ENCODE measurements at places on chromosomes 1 and 21. TPM values are rescaled to one million over a fixed set of nuclear protein-coding genes. Genes with fewer than 3 reads are reported as not detected.

The PYHIN1 gene
- 11.3 TPM for total RNA-seq

The GNG12 gene
- total RNA-seq = 0.05 TPM

The C1QC gene
- not detected for total RNA-seq

The SLC44A5 gene
- total RNA-seq = not detected

The AMY2B gene
- total RNA-seq = 3.2 TPM
